ENCODE measurements at places on chromosomes 12 and 14.
A peak's percentile ranks its signal among the peaks of the same experiment; 100 is the strongest.

- DNase-seq, result no peak
Measured at GRCh38 chr12:61915420-61915819, 344.8 kb upstream of the USP15 start.

DNA sequence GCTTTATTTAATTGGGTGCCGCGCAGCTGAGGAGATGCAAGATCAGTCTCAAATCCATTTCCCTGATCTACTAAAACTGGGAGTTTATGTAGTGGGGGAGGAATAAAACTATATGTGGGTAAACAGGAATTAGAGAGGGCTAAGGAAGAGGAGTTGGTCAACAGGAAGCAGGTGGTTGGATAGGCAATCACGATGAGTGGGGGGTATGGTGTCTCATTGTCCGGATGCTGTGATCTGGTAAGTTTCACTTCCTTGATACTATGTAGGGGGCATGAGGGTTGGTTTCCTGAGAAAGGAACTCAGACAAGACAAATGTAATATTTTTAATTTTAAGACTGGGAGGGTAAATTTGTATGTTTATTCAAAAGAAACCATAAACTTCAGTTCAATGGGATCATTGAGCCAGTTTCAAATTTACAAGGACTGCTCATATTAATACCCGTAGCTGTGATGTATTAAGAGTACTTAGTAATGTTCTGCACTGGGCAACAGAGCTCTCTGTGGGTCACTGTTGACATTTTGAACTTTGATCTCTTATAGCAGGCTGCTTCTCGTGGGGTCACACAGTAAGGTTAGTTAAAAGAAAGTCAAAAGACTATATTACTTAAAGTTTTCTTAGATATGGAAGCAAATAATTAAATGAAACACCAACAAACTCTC lies 786.2 kb upstream of the FBXO33 start:
- DNase-seq, result no peak

GRCh38 chr12:124094733-124095132 lies 121.7 kb downstream of the ZNF664 start:
- no peak for DNase-seq

GRCh38 chr12:2533036-2533435 lies 261.7 kb upstream of the FKBP4 start:
- no peak for DNase-seq

GRCh38 chr12:113021500-113021899 lies 35.0 kb upstream of the DTX1 start:
- DNase-seq, result no peak

DNA sequence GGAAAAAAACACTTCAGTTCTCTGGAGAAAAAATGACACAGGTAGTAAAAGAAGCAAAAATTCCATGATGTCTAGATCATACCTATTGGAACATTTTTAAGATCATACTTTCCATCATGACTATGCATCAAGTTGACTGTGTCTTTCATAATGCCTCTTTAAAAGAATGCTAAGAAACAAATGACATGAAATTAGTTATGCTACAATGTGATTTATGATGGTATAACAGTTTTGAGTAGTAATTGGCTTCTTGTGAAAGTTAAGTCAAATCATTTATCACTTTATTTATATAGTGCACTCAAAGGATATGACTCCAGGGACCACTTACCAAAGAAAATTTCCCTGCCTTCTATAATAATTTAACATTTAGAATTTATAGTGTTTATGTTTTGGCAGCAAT lies 28.5 kb downstream of the RASSF9 start:
- DNase-seq, result no peak

DNA sequence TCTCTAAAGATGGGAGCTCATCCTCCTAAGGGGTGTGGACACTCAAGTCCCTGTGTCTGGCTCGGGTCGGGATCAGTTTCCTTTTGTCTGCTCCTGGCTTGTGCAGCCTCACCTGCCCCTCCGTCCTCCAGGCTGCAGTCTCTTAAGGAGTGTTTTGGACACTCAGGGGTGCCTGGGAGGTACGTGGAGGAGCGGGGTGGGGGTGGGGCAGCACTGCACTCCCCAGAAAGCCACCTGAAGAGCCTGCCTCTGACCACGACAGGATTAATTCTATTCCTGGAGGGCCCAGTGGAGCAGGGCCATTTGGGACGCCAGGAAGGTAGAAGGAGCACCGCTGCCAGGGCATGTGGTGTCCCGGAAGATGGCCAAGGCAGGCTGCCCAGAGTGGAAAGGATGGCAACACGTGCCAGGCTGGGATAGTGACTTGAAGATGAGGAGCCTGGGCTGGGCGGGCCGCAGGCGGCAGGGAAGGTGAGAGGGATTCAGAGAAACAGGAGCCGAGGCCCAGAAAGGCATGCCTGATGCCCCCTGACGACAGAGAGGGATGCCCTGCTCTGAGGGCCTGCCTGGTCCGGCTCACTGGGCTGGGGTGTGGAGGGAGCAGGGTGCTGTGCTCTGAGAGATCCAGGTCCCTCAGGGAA lies 14.8 kb upstream of the LRTM2 start:
- DNase-seq, result no peak

GRCh38 chr12:32451816-32452215 lies 52.5 kb downstream of the FGD4 start:
- DNase-seq, result no peak

GRCh38 chr12:13941258-13942249 lies 39.8 kb downstream of the GRIN2B start:
- DNase-seq, result peak; percentile 75

GRCh38 chr12:116797885-116798284 lies 59.8 kb downstream of the RNFT2 start:
- DNase-seq, result no peak

- DNase-seq, result peak; percentile 92
Measured at GRCh38 chr14:52069307-52070050, 620 bp upstream of the NID2 start.

- DNase-seq, result no peak
Measured at GRCh38 chr12:80709811-80710726, 2.6 kb downstream of the MYF6 start.

DNA sequence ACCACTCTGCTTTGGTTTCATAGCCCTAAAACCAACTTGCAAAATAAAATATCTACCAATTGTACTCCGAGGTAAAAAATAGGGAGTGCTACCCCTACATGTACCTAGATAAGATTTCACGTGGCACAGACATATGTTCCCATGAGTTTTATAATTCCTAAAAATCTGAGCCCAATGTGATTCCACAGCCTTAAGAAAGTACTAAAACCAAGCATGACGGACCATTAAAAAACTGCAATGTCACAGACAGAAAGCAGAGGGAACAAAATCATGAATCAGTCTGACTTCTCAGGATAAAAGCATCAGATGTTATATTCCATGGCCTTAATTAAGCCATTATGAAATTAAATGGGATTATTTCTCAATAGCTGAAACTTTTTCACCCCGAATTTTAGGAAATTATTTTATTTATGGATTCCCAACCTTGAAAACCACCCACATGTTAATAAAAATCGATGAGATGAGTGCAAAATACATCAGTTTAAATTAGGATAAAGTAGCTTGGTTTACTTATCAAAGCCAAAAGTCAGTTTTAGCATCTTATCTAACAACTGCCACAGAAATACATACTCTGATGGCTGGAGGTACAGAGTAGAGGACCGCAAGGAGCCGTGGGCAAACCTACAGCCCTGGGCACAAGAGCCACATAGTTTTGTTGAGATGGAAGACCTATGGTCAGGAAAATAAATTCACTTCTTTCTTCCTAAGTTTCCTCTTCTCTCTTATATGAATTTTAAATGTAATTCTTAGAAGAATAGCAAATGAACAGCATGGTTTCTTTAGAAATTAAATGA lies 4.5 kb downstream of the ITPR2 start:
- no peak for DNase-seq

DNA sequence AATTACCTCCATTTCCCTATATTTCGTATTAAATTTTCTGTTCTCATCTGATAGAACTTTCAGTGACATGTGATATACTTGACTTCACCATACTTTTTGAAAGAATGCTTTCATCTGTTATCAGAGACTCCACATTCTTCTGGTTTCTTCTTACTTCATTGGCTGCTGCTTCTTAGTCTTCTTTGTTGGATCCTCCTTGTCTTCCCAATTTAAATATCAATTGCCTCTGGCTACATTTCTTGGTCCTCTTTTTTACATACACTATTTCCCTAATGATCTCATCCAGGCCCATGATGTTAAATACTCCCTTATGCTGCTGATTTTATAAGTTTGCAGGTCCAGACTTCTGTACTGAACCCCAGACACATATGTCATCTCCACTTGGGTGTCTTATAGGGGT lies 22.0 kb downstream of the OR5AU1 start:
- no peak for DNase-seq

GRCh38 chr14:61620130-61620946 lies 75.0 kb upstream of the HIF1A start:
- no peak for DNase-seq

DNA sequence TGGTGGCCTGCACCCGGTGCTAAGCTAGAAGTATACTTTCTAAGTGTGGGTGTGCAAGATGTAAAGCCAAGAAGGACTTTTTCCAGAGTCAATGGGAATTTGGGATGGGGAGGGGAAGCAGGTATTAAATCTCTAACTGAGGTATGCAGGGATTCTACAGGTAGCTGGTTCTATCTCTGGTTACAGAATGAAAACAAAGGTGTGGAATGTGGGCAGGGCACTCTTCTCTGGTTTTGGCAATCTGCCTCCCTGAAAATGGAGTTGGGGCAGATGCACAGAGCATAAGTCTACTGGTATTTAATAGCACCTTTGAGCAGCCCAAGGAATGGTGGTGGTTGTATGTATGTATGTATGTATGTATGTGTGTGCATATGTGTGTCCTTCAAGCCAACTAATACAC lies 66.7 kb upstream of the PPP1R12A start:
- DNase-seq, result no peak

DNA sequence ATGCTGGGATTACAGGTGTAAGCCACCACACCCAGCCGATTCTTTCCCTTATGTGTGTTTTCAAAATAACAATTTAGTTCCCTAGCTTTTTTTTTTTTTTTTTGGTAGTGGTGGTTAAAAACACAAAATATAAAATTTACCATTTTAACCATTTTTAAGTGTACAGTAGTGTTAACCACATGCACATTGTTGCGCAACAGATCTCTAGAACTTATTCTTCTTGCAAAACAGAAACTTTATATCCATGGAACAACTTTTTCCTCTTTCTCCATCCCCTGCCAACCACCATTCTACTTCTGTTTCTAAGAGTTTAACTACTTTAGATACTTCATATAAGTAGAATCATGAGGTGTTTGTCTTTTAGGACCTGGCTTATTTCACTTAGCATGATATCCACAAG lies 1.1 kb upstream of the NDUFA12 start:
- DNase-seq, result no peak

DNA sequence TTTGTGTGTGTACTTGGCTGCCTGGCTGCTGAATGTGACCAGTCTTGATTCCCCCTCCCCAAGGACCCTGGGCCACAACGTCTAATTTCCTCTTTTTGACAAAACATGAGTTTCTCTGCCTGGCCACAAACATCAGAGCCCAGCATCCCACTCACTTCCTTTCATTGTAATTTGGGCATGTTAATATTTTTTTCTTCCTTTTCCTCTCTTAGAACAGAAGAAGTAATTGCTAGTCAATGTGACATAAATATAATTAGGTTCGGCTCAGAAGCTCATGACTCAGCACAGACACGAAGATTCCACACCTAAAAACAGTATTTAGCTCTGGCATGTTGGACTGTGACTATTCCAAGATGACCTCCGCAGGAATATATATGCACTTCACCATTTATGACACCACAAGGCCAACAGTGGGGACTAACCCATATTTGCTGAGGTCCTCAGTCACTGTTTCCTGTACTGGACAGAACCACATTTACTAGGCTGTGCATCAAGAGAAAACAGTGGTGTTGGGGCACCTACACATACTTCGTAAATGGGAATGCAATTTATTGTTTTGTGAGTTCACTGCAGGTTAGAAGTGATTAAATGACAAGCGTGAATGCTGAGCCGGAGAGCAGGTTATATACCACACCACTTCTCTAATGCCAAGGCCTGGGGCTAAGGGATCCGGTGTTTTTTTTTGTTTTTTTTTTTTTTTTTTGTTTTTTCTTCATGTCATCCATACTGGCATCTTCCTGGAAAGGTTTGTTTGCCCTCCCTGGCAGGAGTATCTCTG lies 4.2 kb downstream of the GSG1 start:
- DNase-seq, result peak; percentile 79

DNA sequence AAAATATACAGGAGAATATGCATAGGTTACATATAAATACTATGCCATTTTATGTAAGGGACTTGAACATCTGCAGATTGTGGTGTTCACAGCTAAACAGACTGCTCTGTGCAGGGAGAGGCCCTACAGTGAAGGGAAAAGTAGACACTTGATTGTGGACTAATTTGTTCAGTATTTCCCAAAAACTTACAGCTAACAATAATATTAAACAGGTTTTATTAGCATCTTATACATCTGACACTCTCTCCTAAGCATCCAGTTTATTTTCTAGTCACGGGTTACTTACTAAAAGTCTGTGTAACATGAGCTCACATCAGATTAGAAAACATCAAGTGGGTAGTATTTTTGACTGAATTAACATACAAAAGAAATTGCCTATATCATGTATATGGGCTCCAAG lies 53.3 kb upstream of the OR5AU1 start:
- no peak for DNase-seq
